ENCODE measurements at places on chromosomes 2 and 18.

GRCh38 chr2:217954469-217954868 lies 48.3 kb downstream of the TNS1 start:
- no peak for DNase-seq

GRCh38 chr2:180720829-180721228 lies 259.6 kb upstream of the UBE2E3 start:
- no peak for DNase-seq

- DNase-seq = no peak
Observed at GRCh38 chr2:203880557-203881125, 13.1 kb downstream of the CTLA4 start.

DNA sequence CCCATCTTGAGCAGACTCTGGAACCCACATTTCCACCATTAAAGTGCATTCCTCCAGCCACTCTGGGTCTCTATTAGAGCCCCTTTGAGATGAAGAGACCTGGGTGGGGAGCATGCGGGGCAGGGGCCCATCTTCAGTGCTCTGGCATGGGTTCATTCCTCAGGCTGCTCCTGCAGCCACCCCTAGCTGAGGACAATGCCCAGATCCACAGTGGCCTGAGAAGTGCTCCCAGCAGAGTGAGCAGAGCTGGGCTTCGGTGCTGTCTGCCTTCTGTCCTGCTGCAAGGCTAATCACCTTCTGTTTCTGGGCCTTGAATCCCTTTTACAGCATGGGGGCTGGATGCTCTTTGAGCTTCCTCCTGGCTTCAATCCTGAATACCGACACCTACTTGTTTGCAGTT lies 169.8 kb downstream of the TRIM43 start:
- no peak for DNase-seq

GRCh38 chr2:8927510-8928455 lies 75.7 kb downstream of the MBOAT2 start:
- no peak for DNase-seq

GRCh38 chr2:64698668-64699444 lies 45.1 kb upstream of the SERTAD2 start:
- no peak for DNase-seq

DNA sequence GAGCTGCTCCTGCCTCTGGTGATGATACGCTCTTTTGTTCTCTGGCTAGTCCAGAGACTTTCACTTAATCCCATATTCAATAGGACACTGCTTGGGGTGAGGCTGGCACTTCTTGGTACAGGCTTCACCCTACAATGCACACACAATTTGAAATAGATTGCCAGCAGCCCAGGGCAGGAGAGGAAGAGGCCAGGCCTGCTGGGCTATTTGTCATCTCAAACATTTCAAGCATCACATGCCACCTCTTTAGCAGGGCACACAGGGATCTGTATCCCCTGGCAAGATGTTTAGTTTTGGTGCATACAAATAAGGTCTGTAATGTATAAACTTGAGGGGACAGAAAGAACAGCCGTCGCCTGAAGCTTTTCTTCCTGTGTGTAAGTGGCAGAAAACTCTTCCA lies 120.4 kb downstream of the CHST9 start:
- no peak for DNase-seq

- no peak for DNase-seq
Observed at GRCh38 chr2:28666496-28667184, 85.0 kb upstream of the PPP1CB start.

DNA sequence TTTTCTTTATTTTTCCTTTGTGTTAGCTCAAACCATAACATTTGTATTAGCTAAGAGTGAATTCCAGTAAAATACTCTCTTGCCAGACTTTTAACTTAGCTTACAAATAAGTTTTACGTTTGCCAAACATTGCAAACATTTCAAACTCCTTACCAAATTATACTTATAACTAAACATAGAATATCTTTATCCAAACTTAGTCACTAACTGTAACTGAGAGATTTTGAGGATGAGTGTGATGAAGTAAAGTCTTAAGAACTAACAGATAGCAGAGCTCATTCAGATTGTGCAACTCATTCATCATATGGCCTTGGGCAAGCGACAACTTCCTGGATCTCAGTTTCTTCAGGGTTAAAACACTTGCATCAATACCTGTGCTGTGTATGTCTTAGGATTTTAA lies 533.7 kb downstream of the TDRD15 start:
- DNase-seq = no peak

GRCh38 chr2:68230241-68231060 lies 21.9 kb downstream of the PPP3R1 start:
- DNase-seq = no peak

- DNase-seq = no peak
Observed at GRCh38 chr2:236241181-236242056, 22.8 kb downstream of the ASB18 start.

DNA sequence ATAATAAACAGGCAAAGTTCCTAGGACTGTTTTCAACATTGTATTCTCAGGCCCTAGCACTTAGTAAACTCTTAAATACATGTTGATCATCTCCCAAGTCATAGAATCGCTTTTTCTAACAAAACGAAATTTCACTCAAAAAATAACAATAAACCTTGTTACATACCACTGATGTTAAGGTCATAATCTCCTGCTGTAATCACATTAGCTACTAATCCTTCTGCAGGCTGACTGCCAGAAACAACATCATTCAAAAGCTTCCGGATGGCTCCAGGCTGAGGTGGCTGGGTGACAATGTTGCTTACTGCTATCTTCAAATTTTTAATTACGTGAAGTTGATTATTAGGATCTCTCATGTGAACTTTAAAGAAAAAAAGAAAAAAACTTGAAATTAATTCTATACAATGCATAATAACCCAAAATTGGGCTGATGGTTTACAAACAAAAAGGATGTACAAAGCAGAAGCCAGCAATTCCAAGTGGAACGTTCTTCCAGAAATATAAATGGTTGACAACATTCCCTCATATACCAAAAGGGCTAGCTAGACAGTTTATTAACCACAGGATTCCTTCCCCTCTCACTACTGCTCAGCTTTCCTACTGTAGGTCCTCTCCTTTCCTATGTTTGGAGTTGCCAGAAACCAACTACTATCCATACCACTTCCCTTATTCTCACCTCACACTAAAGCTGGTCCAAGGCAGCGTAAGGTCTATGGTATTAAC lies 11.6 kb downstream of the TRAPPC8 start:
- DNase-seq = no peak

- DNase-seq = no peak
Observed at GRCh38 chr2:205176546-205176945, 505.8 kb upstream of the NRP2 start.

DNA sequence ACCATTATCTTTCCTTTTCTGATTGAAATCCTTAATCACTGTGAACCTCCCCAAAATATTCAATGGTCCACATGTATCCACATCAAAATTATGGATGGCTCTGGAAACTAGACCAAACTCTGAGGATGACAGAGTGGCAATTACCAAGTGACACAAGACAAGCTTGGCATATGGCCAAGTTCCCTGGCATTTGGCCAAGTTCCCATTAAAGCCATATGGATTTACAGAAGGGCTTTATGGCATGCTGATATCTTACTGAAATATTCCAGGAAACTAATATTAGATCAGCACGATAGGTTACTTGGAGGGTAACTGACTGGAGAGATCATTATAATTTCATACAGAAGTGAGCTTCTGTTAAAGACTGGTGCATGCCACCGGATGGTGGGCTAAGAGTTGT lies 21.9 kb upstream of the CERS6 start:
- no peak for DNase-seq

GRCh38 chr2:48707466-48707865 lies 48.1 kb downstream of the LHCGR start:
- DNase-seq = no peak

- DNase-seq = no peak
Observed at GRCh38 chr2:176188774-176189680, 559 bp downstream of the HOXD1 start.

DNA sequence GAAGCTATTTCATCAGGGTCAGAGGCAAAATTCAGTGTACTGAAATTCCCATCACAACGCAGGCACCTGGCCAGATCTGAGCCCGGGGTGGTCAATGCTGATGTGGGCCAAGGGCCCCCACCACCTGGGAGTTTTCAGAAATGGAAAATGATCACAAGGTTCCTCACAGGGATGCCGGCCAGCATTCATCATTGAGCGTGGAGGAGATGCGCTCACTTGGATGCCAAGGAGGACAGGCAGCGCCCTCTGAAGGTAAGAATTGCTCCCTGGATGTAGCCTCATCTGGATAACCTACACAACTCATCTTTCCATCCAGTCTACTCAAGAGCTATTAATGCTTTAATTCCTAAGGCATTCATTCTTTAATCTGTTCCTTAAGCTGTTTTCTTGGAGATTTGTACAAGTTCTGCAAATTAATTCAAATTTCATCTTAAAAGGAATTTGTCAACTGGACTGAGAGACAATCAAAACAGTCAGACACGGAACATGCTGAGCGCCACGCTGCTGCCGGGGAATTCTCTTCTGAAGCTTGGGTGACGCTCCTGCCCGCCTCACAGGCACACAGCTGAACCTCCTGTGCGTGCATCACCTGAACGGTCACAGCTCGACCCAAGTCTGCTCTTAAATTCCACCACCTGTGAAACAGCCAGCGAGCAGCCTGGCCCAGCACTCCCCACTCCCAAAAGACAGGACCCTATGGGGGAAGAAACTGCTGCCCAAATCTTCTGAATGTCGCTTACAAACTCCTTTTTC lies 206.7 kb downstream of the HDAC4 start:
- no peak for DNase-seq

- DNase-seq = no peak
Observed at GRCh38 chr2:104332731-104333130, 521.2 kb upstream of the POU3F3 start.

DNA sequence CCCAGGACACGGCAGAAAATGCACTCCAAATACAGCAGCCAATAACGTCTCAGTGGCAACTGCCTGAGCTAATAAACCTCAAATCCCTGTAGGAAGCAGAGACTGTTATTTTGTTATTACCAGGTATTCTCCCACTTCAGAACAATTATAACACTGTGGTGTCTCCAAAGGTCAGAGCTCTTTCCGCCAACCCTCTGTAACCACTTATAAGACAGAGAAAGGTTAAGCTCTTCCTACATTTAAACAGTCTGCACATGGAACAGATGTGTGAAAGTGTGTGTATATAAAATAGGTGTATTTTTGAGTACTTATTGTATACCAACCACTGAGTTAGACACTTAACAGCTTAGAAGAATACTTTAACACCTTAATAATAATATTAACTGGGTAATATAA lies 64.1 kb downstream of the FBXO15 start:
- no peak for DNase-seq

DNA sequence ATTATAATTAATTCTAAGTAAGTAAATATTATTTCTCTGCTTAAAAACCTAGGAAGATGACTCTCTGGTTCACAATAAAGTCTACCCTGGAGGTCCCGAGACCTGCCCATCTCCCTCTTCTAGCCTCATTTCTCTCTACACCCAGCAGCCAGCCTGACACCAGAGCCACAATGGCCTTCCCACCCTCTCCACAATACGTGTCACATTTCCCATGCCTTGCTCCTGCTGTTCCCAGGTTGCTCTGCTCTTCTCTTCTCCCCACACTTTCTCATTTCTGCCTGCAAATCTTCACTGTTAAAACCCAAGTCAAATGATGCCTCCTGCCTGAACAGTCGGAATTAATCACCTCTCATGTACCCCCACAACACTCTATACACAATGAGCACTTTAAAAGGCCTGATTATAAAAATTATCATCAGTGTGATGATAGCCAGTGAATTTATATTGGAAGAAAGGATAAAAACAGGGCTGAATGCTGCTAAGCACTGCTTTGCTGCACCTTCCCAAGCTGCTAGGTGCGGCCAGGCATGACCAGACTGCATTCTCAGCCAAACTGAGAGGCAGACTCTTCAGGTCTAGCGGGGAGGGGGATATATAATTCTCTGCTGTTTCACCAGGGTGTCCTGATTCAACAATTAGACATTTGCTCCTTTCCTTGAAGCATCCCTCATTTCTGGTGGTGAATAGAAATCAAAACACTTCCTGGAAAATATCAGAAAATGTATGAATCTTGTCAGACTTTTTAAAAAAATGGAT lies 160.6 kb downstream of the DTNA start:
- DNase-seq = no peak

- DNase-seq = no peak
Observed at GRCh38 chr2:25470806-25471205, 129.1 kb upstream of the DNMT3A start.

DNA sequence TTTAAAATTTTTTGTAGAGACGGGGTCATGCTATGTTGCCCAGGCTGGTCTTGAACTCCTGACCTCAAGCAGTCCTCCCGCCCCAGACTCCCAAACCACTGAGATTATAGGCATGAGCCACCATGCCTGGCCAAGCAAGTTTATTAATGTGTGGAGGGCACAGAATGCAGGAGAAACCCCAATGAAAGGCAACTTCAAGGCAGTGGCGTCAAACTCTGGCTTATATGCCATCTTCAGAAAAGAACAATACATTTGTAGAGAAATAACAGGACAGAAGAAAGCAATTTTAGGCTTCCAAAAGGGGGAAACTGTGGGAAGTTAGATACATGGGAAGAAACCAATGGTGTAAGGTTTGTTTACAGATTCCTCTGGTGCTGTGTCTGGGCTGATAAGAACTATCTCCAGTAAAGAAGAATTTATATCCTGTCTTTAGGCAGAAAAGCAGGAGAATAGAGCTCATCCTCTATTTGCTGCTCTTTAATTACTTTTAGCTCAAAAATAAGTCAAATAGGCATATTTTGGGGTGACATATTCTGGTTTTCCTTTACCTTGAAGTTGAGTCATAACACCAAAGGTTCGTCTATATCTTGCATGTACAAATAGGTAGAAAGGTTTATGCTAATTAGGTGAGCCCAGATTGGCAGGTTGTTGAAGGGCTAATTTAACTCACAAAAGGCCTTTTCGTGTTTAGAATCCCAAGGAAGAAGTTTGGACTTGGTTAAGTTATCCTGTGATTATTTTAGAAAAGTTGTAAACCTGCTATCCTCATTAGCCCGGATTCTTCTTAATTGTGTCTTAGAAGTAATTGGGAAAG lies 26.0 kb upstream of the TMEM214 start:
- DNase-seq = no peak

GRCh38 chr2:40666398-40666797 lies 214.5 kb upstream of the SLC8A1 start:
- DNase-seq = no peak

- DNase-seq = no peak
Observed at GRCh38 chr18:72412927-72413326, 131.2 kb downstream of the CBLN2 start.

DNA sequence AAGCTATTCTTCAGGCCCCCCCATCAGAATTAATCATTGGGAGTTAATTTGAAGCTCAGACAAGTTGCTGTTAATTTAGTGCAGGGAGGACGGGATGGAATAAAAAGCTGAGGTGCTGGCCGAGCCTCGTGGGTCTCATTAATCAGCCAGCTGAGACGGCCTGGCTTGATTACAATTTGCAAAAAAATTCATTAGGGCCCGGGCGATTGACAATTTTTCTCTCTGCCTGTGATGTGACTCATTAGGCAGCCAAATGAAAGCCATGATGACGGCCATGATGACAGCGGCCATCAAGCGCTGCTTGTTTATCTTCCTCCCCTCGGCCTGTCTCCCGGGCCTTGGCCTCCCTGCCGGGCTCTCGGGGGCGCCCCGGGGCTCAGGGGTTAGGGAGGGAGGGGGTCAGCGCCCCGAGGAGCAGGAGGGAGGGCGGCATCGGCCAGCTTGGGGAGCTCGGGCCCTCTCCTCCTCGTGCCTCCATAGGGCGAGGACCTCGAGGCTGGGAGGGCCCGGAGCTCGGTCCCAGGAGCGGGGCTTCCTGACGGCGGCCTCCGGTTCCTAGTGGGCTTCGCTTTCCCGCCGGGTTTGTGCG lies 5.2 kb downstream of the GBX2 start:
- no peak for DNase-seq

All from stimulated activated naive CD8-positive, alpha-beta T cell treated with anti-CD3 and anti-CD28 coated beads, Interleukin-15, Interleukin-2, amounts not matched to agents 100 U/mL and 50 U/mL, for 24 hours (primary cell).